Activated CD4-positive, alpha-beta T cell treated with anti-CD3 and anti-CD28 coated beads, Interleukin-2, amount 10 ng/mL, durations not matched to agents 24 days and 14 days (primary cell): ENCODE measurements at places on chromosomes 3 and 15.

GRCh38 chr15:32029862-32030781 is at the start of gene CHRNA7:
Gene CHRNA7 (plus strand): TSS chr15:32030515. CDS start chr15:32030595, 80 bp downstream.
- DNase-seq: peak; percentile 61

DNA sequence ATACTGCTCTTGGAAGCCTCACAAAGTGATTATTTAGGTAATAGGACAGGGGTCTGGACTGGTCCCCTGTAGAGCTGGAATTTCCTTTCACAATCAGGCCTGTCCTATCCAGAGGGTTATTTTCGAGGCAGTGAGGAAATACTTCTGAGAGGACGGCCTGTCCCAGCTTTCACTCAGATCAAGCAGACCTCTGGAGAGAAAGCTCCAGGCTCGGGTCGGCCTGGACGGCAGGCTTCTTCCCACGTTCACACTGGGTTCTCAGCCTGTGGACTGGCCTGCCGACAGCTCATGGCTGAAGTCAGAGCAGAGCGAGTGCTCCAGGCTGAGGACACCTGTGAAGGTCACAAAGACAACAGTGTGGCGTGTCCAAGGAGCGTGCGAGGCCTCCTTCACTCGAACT is 405.3 kb downstream of the VPS13C start:
- no peak for DNase-seq

DNA sequence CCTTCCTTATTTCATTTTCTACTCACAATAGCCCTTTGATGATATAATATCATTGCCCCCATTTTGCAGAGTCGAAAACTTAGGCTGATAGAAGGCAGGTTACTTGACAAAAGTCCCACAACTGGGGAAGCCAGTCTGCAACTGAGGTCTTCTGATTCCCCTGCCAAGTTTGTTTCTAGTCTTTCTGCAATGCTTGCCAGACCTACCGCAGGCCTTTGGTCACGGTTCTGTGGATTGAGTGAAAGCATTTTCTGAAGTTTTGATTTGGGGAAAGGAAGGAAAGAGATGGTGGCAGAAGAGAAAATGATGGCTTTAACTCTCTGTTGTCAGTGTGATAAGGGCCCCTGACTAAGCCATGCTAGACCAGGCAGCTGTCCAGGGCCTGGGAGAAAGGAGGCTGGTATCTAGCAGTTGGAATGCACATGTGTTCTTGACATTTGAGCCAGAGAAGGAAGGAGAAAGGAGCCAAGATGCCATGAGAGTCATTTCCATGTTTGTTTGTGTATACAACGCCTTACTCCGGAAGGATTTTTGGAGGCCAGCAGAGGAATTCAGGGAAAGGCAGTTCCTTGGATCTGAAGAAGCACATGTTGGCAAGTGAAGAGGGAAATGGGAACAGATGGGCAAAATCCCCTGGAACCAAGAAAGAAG is 29.9 kb downstream of the FAH start:
- DNase-seq: no peak

DNA sequence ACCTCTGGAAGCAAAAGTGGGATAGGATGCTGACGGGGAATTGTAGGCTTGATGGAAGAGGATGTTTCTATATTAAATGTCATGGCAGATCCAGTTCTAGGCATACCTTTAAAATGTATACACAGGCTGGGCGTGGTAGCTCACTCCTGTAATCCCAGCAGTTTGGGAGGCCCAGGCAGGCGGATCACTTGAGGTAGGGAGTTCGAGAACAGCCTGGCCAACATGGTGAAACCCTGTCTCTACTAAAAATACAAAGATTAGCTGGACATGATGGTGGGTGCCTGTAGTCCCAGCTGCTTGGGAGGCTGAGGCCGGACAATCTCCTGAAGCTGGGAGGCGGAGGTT is 8.6 kb downstream of the CHD2 start:
- DNase-seq: peak; percentile 56

GRCh38 chr3:124579641-124580040 is 150.6 kb upstream of the UMPS start:
- DNase-seq: no peak

DNA sequence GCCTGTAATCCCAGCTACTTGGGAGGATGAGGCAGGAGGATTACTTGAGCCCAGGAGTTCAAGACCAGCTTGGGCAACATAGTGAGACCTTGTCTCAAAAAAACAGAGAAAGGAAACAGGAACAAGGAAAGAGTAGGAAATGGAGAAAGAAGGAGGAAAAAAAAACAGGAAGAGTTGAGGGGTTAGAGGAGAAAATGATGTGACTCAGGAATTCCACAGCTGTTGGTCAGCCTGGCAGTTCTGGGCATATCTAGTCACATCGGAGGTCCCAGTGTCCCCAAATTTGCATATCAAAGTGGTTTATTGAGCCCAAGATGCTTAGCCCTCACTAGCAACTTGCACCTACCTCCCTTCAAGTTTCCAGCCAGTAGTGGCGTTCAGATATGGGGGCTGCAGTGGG is 18.8 kb upstream of the JMJD7 start:
- no peak for DNase-seq

DNA sequence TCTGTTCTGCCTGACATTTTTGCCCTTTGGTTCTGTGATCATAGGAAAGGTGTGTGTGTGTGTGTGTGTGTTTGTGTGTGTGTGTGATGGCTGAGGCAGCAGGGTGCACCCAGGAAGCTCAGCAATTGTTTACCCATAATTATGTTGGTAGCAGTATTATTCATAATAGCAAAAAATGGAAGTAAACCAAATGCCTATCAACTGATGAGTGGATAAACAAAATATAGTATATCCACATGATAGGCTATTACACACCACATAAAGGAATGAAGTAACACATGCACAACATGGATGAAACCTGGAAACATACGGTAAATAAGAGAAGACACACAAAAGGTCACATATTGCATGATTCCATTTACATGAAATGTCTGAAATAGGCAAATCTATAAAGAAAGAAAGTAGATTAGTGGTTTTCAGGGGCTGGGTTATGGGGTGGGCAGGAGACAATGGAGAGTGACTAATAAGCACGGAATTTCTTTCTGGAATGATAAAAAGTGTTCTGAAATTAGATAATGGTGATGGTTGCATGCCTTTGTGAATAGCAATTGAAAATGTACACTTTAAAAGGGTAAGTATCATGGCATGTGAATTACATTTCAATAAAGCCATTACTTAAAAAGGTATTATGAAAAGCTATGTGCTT is 167.2 kb downstream of the POLR2M start:
- no peak for DNase-seq

GRCh38 chr3:41224120-41224806 is 25.0 kb downstream of the CTNNB1 start:
- DNase-seq: no peak

- DNase-seq: no peak
Observed at GRCh38 chr3:159764490-159765029, 224.1 kb upstream of the IL12A start.

DNA sequence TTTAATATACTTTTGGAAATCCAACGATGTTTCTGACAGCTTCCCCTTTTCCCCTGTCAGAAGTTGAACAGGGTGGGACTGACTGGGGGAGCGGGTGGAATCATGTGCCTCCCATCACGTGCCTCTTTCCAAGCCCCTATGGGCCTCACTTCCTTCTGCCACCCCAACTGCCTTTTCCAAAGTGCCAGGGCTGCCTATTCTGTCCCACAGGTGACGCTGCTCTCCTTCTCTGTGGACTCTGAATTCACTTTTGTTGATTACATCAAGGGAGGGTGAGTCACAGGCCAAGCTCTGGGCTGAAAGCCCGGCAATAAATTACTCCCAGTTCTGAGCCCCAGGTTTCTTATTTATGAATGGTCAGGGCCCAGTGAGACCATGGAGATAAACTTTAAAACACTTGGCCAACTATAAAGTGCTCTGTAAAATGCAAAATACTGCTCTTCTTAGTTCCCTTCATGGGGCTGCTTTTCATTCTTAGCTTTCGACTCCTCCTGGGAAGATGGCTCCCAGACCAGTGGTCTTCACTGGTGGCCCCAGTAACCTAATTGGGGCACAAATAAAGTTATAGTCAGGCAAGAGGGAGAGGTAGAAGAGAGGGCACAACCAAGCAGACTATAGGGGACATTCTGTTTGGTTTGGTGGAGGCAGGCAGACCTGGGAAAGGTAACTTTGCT is 12.3 kb downstream of the CPNE9 start:
- DNase-seq: peak; percentile 71

DNA sequence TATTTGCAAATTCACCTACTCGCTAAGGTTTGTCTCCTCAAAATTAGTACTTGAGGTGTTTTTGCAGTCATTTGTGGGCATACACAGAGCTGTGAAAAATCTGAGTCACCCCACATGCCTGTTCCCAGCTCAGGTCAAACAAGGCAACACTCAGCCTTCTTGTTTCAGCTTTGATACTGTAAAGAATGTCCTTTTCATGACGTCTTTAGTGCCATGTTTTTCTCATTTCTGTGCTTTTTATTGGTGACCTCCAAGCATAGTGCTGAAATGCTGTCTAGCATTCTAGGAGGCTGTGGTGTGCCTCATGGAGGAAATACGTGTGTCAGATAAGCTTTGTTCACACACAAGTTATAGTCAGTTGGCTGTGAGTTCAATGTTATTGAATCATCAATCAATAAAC is 8.8 kb downstream of the CAPN3 start:
- DNase-seq: no peak

GRCh38 chr15:89409184-89410038 is 74.8 kb upstream of the POLG start:
- peak; percentile 72 for DNase-seq

DNA sequence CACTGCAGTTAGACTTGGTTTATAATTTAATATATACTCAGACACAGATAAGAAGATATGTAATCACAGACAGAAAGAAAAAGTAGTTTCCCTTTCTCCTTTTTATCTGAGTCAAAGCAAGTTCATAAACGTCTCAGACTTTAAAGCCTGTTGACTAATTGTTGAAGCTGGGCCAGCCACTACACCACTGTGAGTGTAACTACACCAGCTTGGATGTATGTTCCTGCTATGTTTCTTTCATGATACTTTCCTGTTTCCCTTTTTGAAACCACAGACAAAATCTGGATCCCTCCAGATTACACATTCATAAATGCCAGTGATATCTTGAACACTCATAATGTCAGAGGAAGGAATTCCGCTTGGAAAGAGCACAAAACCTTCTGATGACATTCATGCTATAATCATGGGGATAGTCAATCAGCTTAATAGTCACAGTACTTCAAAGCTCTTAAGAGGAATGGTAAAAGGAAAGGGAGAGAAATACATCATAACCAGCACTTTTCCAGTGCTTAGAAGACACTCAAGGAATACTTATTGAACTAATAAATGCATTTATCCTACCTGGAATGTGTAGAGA is 32.0 kb downstream of the KCNMB2 start:
- no peak for DNase-seq

- DNase-seq: no peak
Observed at GRCh38 chr15:48675436-48675835, 29.9 kb upstream of the FBN1 start.

- DNase-seq: no peak
Observed at GRCh38 chr15:35466476-35466875, 79.5 kb downstream of the DPH6 start.

DNA sequence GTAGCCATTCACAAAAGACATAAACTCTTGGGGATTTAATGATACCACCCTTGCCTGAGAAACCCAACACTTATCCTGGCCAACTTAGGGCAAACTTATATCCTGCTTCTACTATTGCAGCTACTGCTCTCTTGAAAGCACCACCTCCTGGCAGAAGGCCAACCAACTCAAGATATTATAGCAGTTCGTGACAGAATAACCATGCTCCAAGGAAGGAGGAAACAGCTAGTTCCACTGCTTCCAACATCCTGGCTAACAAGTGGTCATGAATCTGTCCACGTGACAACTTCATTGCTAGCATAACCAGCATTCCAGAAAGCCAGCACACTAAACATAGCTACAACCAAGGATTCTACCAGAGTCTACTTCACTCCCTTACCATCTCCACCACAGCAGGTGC is 1037.5 kb downstream of the TBL1XR1 start:
- DNase-seq: no peak

DNA sequence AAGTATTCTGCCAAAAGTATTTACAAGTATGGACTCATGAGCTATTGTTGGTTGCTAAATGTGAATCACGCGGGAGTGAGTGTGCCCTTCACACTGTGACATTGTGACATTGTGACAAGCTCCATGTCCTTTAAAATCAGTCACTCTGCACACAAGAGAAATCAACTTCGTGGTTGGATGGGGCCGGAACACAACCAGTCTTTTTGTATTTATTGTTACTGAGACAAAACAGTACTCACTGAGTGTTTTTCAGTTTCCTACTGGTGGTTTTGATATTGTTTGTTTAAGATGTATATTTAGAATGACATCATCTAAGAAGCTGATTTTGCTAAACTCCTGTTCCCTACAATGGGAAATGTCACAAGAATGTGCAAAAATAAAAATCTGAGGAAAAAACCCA is 30.3 kb downstream of the SYNM start:
- no peak for DNase-seq

GRCh38 chr3:23036728-23037127 is 166.4 kb upstream of the UBE2E2 start:
- DNase-seq: no peak

DNA sequence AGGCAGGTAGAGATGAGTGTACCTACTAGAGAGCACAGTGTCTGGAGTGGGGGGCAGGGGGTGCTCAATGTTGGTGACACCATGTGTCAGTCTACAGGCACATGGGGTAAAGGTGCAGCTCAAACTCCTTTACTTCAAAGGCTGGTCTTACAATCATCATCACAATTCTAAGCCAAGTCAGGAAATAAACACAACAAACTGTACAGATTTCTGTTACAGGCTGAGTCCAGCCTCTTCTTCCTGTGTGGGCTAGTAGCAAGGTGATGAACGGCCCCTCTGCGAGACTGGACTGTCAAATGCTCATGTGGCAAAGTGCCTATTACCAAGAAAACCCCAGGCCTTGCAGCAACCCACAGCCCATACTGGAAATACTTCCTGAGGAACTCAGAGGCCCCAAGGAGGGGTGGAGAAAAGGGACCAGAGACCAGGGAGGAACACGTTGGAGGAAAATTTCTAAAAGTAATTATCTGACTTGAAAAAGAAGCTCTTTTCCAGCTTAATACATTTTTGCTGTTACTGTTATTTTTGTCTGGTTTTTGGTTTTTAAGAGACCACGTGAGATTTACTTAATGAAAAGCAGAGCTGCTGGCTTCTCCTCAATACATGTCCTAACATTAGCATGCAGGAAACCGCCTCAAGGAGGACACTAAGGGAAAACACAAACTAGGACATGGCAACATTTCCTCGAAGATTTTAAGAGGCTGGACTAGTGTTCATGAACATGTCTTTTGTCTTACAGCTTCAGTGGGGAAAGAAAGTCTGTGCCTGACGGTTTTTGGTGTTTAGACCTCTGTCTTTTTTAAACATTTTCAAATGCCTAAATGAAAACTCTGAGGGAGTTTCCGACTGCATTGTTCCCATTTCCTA is 29.5 kb downstream of the TBC1D2B start:
- DNase-seq: peak; percentile 76

- DNase-seq: peak; percentile 71
Observed at GRCh38 chr15:77421370-77421700, 647 bp downstream of the HMG20A start.

GRCh38 chr3:48877671-48878070 is 21.0 kb downstream of the SLC25A20 start:
- DNase-seq: no peak

- no peak for DNase-seq
Observed at GRCh38 chr15:55802600-55803376, 59.8 kb upstream of the PRTG start.

GRCh38 chr3:147173257-147173656 is 233.1 kb downstream of the ZIC4 start:
- DNase-seq: no peak
